Muscle of arm (tissue), 14 donors: ENCODE measurements at places on chromosomes 16 and 17.

- peak; percentile 26 for DNase-seq
These were observed 239.2 kb downstream of the PRKCA start for GRCh38 chr17:66541461-66542128.

- no peak for DNase-seq
These were observed 495.4 kb downstream of the TOX3 start for GRCh38 chr16:52051414-52052172.

GRCh38 chr16:81451753-81452680, 7.4 kb downstream of the CMIP start:
- DNase-seq, result no peak

GRCh38 chr17:65855245-65855644, 293.8 kb upstream of the AXIN2 start:
- DNase-seq, result no peak

DNA sequence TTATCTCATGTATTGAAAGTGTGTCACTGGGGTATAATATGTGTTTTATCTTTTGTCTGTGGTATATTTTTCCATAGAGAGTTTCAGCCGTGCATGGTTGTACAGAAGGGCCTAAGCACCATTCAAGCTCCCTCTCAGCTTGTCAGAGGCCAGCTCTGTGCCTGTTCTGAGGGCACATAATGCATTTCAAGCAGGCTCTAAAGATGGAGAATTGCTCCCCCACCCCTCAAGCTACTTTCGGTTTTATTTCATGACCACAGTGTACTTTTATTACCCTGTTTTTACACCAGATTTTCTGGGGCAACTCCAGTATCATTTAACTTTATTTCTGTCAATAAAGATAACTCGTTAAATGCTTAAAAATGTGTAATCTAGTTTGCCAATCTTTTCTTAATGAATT, 131.7 kb downstream of the SHISA6 start:
- no peak for DNase-seq

- peak; percentile 91 for DNase-seq
These were observed 4.3 kb downstream of the CAMKK1 start for GRCh38 chr17:3888343-3889171.

GRCh38 chr17:3512505-3513171, 36.8 kb downstream of the ASPA start:
- peak; percentile 88 for DNase-seq

DNA sequence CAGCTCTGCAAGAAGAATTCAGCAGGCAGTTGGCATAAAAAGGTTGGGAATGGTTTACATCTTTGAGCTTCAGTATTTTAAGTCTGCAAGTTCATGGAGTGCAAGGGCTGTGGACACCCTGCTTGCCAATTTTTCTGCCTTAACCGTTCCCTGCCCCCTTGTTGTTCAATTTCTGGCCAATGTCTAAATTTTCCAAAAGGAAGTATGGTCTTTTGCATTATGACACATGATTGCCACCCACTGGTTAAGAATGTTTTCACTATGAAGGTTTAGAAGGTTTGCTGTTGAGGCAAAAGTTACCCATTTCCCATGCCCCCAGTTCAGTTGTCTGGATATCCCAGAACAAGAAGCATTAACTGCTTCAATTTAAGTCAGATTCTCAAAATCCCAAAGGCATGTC, 441.9 kb downstream of the CDH13 start:
- DNase-seq, result peak; percentile 4

DNA sequence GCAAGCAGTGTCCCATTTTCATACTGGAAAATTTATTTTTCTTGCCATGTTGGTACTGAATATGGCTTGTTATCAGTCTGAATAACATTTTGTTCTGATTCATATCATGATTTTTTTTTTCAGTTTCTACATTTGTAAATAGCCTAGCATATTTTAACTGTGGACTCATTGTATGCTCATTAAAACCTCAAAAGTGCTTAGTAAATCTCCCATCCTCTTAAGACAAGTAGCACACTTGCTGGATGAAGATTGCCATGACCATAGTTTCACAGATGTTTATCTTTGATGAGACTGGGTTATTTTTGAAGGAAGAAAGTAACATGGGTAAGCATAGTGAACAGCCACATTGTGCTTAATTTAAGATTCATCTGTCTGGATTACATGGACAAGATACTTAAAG, 878 bp downstream of the KRT10 start:
- no peak for DNase-seq

- DNase-seq, result no peak
These were observed at the start of gene GAST for GRCh38 chr17:41711669-41712400. GAST (plus strand) TSS chr17:41712331; CDS start chr17:41715437, 3,106 bp downstream.

GRCh38 chr17:58325976-58326468, 2.6 kb downstream of the TSPOAP1 start:
- no peak for DNase-seq

DNA sequence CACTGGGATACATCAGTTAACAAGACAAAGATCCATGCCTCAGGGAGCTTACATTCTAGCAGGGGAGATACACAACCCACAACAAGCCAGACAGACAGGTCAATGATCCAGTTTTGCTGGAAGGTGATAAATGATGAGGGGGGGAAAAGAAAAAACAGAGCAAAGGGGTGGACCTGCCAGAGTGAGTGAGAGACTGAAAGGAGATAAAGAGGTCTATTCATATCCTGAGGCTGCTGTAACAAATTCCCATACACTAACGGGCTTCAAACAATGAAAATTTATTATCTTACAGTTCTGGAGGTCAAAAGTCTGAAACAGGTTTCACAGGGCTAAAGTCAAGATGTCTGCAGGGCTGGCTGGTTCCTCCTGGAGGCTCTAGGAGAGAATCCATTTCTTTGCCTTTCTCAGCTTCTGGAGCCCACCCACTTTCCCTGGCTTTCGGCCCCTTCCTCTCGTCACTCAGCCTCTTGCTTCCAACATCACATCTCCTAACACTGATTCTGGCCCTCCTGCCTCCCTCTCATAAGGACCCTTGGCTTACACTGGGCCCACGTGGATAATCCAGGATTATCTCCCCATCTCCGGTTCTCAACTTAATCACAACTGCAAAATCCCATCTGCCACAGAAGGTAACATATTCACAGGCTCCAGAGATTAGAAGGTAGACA, 81.5 kb downstream of the GAS7 start:
- no peak for DNase-seq

DNA sequence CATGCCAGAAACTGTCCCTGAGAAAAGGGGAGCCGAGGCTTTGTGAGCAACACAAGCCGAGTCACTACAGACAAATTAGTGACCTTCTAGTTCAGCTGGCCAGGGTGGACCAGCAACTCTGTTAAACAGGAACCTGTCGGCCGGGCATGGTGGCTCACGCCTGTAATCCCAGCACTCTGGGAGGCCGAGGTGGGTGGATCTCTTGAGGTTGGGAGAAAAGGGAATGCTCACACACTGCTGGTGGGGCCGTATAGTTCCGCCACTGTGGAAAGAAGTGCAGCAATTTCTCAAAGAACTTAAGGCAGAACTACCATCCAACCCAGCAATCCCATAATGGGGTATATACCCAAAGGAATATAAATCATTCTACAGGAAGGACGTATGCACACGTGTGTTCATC, 67.8 kb downstream of the C16orf95 start:
- DNase-seq, result no peak

GRCh38 chr16:27676839-27677238, 126.9 kb downstream of the KATNIP start:
- DNase-seq, result no peak

GRCh38 chr16:67544844-67545664, 16.4 kb downstream of the RIPOR1 start:
- no peak for DNase-seq

- peak; percentile 23 for DNase-seq
These were observed 66.4 kb downstream of the NDEL1 start for GRCh38 chr17:8502126-8502525.

DNA sequence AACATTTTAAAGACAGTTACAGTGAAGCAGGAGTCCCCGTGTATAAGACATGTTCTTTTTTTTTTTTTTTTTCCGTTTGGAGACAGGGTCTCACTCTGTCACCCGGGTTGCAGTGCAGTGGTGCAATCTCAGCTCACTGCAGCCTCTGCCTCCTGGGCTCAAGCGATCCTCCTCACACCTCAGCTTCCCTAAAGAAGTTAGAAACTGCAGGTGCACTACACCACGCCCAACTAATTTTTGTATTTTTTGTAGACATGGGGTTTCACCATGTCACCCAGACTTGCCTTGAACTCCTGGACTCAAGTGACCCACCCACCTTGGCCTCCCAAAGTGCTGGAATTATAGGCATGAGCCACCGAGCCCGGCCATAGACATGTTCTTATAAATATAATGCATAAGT, 3.0 kb downstream of the EVI2B start:
- DNase-seq, result no peak

DNA sequence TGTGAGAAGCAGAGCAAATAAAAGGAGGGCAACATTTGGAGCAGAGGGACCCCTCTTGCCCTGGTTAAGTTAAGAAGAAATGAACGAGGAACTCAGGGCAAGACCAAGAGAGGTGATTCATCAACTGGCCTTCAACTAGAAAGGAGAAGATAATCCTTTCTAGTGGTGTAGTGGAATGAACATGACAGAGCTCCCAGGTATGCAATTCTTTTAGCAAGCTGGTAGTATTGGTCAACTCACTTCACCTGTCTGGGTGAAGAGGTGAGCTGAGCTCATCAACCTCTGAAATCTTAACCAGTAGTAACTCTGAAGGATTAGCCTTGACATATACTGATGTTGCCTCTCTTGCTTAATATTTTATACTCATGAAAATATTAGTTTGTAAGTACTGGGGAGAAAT, 1024.7 kb upstream of the GOT2 start:
- no peak for DNase-seq

- DNase-seq, result no peak
These were observed 56.7 kb downstream of the ZNF423 start for GRCh38 chr16:49799172-49799571.

GRCh38 chr16:86387468-86388440, 122.6 kb upstream of the FOXF1 start:
- DNase-seq, result no peak

DNA sequence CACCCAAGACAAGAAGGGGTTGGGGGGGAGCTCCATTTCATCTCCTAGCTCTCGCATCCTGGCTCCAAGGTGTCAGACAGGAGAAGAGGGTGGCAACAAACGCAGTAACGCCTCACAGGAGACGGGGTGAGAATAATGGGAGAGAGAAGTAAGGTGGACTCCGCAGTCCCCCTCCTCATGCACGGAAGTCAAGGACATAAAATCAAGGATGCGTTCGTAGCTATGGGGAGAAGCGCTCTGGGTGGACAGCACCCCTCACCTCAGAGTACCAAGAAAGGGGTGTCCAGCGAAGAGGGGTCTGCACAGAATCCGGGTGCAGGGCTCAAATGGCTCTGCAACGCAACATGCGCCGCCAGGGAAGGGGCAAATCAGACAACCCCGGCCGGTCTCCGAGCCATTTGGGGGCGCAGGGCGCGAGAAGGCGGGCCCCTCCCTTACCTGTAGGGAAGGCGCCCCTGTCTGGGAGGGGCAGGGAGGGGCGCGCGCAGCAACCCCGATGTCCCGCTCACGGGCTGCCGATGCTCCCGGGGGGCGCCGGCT, 555 bp downstream of the HDAC5 start:
- no peak for DNase-seq

DNA sequence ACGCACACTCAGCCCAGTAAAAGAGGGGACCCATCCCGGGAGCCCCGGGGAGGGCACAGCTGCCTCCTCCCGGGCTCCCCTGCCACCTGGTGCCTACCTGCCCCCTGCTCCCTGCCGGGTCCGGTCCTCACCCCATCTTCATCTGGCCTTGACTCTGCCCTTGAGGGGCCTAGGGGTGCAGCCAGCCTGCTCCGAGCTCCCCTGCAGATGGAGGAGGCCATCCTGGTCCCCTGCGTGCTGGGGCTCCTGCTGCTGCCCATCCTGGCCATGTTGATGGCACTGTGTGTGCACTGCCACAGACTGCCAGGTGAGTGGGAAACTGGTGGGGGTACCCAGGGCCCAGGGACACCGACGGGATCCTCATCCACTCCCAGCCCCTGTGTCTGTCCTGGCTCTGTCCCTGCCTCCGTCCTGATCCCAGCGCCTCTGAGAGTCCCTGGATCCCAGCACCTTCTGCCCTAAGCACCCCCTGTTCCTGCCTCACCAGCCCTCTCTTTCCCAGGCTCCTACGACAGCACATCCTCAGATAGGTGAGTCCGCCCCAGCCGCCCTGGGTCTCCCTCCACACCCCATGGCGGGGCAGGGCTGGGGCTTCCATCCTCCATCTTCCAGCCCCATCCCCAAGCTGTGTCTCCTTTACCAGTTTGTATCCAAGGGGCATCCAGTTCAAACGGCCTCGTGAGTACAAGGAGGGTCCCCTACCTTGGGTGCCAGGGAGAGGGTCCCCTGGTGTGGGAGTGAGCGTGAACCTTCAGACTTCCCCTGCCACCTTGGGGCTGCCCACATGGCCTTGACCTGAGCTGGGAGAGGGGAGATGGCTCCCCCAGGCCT, 574 bp downstream of the LAT start:
- DNase-seq, result no peak

- no peak for DNase-seq
These were observed 1.3 kb upstream of the RAB11FIP3 start for GRCh38 chr16:424033-424622.

DNA sequence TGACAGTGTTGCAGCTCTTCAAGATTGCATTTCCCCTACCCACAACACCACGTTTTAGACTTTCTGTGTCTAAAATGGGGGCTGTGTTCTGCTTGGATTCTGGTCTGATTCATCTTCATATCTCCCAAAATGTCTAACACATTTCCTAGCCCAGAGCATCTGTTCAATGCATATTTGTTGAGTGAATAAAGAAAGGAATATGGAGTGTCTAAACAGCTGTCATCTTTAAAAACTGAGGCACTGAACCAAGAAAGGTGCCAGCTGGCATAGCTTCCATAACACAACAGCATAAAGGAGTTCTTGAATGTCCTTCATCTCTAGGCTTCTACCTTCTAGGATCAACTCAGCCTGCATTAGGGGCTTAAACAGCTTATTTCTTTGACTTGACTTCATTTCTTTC, 67.4 kb downstream of the CDH11 start:
- no peak for DNase-seq
